ENCODE measurements at places on chromosomes 16 and 17. TPM values are rescaled to one million over a fixed set of nuclear protein-coding genes. Genes with fewer than 3 reads are reported as not detected.

The OTOP2 gene
- total RNA-seq = not detected

The HLF gene
- total RNA-seq = 0.29 TPM

The OVCA2 gene
- 76.1 TPM for total RNA-seq

The GAST gene
- not detected for total RNA-seq

The C16orf96 gene
- not detected for total RNA-seq

The SEPHS2 gene
- 38.1 TPM for total RNA-seq

The MYOCD gene
- 2.0 TPM for total RNA-seq

Data from glomerular endothelial cell (primary cell).